Activated CD4-positive, alpha-beta T cell treated with anti-CD3 and anti-CD28 coated beads, Interleukin-2, amount 50 U/mL, for 48 hours (primary cell): ENCODE measurements at places on chromosomes 5 and 9.

DNA sequence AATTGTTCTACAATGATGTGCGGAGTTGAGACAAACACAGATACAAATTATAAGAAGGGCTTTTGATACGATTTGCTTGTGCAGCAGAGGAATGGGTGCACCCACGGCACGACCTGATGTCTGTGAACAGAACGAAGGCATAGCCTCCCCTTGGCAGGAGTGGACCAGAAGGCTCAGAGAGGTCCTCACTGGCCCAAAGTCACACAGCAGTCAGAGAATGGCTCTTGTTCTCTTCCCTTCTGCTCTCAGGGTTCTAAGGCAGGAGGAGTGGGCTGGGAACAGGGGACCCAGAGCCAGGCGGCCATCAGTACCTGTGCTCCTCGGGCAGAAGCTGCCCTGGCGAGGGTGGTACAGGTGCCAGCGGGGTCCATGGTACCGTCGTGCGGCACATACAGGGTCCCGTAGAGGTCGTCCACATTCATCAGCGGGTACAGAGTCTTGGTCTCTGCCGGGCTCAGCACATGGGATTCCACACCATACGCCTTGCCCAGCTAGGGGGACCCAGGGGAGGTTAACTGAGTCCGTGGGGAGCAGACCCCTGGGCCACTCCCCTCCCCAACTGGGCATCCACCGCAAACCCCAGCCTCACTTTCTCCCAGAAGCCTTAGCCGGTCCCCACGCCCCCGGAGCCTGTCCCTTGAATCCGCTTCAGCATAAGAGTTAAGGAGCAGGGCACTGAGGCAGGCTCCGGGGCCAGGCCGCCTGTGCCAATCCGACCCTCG, 7.0 kb downstream of the SARDH start:
- no peak for DNase-seq

DNA sequence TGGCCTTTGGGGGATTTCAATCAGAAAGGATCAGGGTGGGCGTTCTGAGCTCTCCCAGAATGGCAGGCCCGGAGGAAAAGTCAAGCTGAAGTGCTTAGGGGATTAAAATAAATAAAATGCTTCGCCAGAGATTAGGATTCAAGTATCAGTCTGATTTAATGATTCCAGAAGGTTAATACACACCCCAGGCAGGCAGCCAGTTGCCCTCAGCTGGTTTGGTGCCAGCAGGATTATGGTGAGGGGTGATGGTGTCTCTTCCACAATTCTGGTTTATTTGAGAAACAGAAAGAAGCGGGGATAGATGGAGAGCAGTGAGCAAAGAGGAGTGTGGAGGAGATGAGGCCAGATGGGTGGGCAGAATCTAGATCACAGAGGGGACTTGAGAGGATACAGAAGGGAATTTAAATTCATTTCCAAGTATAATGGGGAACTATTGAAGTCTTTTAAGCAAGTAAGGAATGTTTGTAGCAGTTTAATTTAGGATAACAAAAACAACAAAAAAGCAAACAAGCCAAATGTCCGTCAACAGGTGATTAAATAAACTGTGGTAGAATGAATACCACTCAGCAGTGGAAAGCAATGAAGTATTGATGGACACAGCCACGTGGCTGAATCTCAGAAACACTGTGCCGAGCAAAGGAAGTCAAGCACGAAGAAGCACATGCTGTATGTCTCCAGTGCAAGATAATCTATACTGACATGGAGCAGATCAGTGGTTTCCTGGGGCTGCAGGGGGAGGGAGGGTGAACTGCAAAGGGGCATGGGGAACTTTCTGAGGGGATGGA, 297.7 kb downstream of the MSX2 start:
- no peak for DNase-seq

DNA sequence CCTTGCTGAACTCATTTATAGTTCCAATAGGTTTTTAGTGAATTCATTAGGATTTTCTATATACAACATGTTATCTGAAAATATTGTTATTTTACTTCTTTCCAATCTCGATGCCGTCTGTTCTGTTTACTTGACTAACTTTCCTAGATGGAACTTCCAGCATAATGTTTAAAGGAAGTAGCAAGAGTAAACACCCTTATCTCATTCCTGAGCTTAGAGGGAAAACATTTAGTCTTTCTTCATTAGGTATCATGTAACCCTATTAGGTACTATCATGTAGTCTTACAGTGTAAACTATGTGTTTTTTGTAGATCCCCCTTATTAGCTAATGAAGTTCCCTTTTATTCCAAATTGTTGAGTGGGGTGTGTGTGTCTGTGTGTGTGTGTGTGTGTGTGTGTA, 22.5 kb upstream of the OR2K2 start:
- DNase-seq, result no peak

DNA sequence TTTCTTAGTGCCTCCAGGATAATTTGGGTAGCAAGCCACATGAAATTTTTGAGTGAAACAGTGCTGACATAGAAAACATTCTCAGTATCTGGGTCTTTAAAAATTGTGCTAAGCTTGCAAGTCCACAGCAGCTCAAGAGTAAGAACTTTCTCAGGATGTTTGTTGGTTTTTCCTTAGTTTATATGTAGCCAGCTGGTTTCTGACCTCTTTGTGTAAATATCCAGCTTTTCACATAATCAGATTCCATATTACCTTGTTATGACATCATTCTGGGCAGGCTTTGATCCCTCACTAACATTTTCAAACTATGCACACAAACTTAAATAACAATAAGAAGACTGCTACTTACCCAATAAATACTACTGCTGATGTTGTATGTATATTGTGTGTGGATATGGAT, 82.9 kb upstream of the VCAN start:
- DNase-seq, result no peak

- peak; percentile 60 for DNase-seq
Observed at GRCh38 chr5:134510970-134511795, 14.3 kb upstream of the JADE2 start.

DNA sequence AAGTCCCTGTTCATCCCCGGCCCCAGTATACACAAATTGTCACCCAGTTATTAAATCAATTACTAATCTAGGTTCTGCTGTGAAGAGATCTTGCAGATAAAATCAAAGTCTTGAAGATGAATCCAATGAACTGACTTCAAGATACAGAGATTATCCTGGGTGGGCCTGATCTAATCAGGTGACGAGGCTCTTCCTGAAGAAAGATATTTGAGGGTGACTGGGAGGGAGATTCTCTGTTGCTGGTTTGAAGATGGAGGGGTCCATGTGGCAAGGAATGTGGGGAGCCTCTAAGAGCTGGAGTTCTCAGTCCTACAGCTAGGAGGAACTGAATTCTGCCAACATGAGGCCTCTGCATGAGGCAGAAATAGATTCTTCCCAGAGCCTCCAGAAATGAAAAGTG, 36.1 kb upstream of the ICE1 start:
- DNase-seq, result no peak

DNA sequence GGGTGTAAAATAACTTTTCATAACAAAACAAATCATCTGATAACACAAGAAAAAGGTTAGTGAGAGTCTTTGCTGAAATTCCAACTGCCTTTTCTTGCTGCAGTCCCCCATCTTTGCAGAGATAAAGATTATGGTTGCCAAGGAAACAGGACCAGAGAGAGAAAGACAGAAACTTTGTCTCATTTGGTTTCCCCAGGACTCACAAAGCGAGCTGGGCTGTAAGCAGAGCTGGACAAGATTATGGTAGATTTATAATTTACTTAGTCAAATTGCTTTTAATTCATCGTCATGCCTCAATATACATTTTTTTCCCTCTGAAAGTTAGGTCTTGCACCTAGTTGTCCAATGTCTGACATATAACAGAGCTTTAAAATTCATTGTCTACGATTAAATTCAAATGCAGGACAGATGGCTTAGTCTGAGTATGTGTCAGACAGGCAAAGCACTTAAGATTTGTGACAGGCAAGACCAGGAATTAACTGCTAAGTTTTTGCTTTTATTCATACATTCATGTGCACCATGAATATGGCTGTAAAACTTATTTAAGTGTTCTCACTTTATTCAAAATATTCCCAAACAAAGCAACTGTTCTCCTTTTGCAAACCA, 17.4 kb downstream of the ENC1 start:
- DNase-seq, result no peak

DNA sequence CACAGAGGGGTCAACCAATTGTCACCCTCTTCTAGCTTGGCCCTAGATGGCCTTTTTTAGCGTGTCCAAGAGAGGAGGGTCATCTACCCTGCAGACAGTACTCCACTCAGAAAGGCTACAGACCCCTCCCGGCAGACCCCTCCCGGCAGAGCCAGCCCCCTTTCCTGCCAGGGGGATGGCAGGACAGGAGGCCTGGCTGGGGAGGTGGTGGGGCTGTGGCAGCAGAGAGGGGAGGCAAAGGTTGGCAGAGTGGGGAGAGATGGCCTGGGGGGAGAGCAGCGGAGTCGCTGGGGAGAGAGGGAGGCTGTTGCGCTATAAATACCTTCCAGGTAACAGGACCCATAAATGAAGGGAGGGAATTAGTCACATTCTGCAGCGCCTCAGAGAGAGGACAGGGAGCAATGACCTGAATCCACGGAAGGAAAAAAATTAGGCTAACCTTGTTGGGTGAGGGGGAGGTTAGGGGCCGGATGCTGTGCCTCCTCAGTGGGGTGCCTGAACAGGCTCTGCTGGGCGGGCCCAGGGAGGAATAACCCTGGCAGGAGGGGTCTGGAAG, 32.9 kb upstream of the PSD2 start:
- no peak for DNase-seq

GRCh38 chr5:76388236-76388635, 14.8 kb upstream of the IQGAP2 start:
- DNase-seq, result no peak

GRCh38 chr9:36214571-36214970, 23.9 kb downstream of the CLTA start:
- no peak for DNase-seq

DNA sequence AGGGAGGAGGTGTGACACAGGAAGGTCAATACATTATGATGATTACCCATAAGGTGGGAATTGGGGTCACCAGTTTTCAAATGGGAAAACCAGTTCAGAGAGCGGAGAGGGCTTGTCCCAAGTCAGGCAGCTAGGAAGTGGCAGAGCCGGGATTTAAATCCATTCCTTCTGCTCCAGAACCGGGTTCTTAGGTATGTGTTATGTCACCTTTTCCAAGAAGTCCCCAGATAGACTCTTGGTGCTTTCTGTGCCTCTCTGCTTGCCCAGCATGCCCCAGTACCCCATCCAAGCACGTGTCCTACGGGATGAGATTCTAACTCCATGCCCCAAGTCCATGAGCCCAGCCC, 69.9 kb downstream of the LMX1B start:
- no peak for DNase-seq

- DNase-seq, result no peak
Observed at GRCh38 chr9:38182321-38182720, 113.3 kb upstream of the SHB start.

GRCh38 chr5:102855681-102856388, 100.7 kb downstream of the PAM start:
- no peak for DNase-seq

- DNase-seq, result peak; percentile 37
Observed at GRCh38 chr5:40223884-40224402, 455.8 kb upstream of the PTGER4 start.

- DNase-seq, result no peak
Observed at GRCh38 chr9:73176450-73176875, 24.8 kb downstream of the ANXA1 start.

- DNase-seq, result no peak
Observed at GRCh38 chr9:15287309-15287708, 19.7 kb downstream of the TTC39B start.

- DNase-seq, result no peak
Observed at GRCh38 chr9:3403315-3403714, 122.5 kb downstream of the RFX3 start.

DNA sequence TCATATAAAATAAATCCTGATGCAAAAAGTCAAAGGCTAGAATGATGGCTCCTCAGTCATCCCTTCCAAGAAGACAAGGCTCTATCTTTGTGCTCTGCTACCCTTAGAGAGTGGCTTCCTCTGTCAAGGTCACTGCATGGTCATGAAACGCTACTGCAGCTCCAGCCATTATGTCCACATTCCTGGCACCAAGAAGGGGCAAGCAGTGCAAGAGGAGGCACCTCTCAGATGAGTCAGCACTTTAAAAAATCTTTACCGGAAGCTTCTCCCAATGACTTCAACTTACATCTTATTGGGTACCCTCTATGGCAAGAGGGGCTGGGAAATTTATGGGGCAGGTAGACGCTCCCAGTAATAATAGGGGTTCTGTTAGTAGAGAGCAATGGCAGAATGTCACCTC, 129.5 kb upstream of the CPEB4 start:
- DNase-seq, result no peak

DNA sequence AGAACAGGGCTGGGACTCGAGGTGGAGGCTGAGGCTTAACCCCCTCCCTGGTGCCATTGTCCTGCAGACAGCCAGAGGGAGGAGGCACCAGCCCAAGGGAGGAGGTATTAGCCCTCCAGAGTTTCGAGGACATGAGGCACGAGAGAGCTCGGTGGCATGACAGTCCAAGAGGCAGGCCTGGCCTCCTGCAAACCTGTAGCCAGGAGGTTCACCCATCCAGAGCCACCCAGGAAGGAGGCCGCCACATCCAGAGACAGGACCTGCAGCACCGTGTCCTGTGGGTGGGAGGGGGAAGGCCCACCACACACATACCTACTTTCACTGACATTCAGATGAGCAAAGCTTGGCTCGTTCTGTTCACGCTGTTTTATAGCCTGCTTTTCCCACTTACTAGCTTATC, 75.2 kb upstream of the ADAMTS2 start:
- no peak for DNase-seq

DNA sequence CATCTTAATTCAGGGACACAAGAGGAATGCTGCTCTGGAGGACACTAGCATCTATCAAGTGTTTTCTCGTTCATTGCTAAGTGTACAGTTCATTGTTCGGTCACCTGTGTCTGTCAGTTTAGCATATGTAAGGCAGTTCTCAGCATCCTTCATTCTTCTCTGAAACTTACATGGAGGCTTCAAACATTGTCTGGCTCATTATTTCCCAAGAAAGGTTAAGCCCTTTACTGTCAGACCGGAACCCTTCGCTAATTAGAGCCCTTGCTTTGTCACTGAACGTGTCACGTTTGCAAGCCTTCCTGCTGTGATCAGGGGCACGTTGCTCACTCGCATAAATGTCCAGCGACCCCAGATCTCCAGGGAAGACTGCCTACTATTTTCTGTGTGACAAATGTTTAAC, 62.3 kb upstream of the RIOK2 start:
- no peak for DNase-seq

GRCh38 chr9:131478421-131478868, 24.3 kb upstream of the POMT1 start:
- peak; percentile 68 for DNase-seq

- DNase-seq, result no peak
Observed at GRCh38 chr5:135493406-135494180, 41.4 kb upstream of the TIFAB start.

DNA sequence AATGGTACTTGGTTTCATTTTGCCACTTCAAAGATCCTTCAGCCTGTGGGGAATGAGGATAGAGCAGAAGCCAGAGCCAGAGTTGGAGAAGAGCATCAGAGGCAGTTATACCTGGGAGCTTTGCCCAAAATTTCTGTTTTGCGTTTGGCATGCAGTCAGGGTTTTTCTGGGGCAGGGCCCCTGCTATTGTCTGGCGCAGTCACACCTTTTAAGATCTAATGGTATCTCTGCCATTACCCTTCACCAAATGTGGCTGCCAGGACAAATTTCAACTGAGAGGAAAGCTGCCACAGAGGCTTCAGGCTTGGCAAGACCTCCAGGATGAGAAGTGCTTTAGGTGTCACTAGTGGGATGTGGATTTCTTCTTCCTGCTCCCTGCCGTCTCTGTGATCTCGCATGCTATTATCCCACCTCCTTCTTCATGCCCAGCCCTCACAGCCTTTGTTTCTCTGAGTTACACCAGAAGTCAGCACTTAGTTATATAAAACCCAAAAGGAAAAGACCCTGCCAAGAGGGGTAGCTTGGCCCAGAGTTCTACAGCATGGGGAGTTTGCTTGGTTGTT, 357.0 kb downstream of the TLE4 start:
- no peak for DNase-seq
